Breast epithelium (tissue), 4 donors: ENCODE measurements at places on chromosomes 12 and 14. TPM values are rescaled to one million over a fixed set of nuclear protein-coding genes. Genes with fewer than 3 reads are reported as not detected.

INHBC gene
- not detected for total RNA-seq

- H3K36me3 ChIP-seq = no peaks in the 10 kb centered on the region
- no peaks in the 10 kb centered on the region for H3K27me3 ChIP-seq
- H3K27ac ChIP-seq = no peak overlapping the region
- no peaks in the 10 kb centered on the region for H3K4me1 ChIP-seq
- no peak for DNase-seq
- H3K4me3 ChIP-seq = no peak overlapping the region
Measured at GRCh38 chr12:126742241-126742641, 1524.7 kb upstream of the TMEM132C start.

DNA sequence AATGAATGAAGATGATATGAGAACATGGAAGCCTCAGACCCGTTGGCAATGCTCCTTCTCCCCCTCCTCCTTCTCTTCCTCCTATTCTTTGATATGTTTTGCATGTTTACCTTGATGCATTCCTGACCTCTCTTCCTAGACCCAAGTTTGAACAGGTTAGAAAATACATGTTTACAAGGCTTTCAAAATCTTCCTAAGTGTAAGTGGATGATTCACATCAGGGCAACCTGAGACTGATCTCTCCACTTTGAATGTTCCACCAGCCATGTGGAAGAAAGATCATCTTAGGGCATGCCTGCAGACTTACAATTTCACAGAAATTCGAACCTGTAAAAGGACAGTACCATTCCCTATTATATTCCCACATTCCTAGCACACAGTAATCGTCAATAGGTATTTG lies 18.0 kb upstream of the LDHB start:
- no peaks in the 10 kb centered on the region for H3K36me3 ChIP-seq
- H3K27me3 ChIP-seq = no peaks in the 10 kb centered on the region
- no peak for DNase-seq
- H3K27ac ChIP-seq = no peak overlapping the region
- H3K4me1 ChIP-seq = no peaks in the 10 kb centered on the region

DNA sequence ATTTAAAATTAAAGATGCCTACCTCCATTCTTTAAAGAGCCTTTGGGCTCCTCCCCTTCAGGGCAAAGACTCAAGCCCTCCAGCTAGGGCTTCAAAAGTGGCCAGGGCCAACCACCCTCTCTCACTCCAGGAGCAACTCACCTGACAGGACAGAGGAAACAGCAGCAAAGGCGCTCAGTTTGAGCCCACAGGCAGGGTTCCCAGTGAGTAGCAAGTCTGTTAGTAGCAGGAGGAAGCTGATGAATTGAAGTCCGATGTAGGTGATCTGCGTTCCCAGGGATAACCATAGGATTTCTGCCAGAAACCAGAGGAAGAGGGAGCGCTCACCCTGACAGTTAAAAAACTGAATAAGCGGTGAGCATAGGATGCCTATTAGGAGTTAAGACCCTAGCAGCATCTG lies 15.7 kb downstream of the GSG1 start:
- no peaks in the 10 kb centered on the region for H3K36me3 ChIP-seq
- no peak for DNase-seq
- no peak overlapping the region for H3K27ac ChIP-seq
- no peak overlapping the region for H3K4me3 ChIP-seq

DNA sequence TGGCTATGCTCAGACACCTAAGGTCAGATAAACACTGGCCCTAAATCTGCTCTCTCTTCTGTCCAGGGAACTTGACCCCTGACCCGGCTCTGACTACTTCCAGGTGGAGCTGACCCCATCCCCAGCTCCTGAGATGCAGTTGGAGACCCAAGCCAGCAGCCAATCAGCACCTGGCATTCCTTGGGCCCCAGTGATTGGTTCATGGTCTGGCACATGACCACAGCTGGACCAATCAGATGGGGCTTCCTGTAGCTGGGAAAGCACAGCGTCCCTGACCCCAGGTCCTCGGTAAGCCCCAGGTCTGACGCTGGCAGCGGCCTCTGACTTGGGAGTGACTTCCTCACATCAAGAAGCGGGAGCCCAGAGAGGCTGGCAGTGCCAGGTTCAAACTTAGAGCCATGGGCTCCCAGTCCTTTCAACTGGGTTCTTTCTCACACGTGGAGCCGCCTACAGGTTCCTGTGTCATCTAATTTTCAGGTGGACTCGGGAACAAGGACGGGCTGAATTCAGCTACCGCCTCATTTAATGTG lies 915.4 kb upstream of the TMEM132C start:
- H3K36me3 ChIP-seq = no peaks in the 10 kb centered on the region
- no peaks in the 10 kb centered on the region for H3K4me1 ChIP-seq
- no peak overlapping the region for H3K27ac ChIP-seq
- DNase-seq = no peak
- H3K27me3 ChIP-seq = no peaks in the 10 kb centered on the region

CGRRF1 gene
- total RNA-seq = 23.6 TPM

ACSM4 gene
- total RNA-seq = not detected

GRCh38 chr14:100034961-100035500 lies 30.2 kb upstream of the EVL start:
- H3K27me3 ChIP-seq = no peaks in the 10 kb centered on the region
- no peaks in the 10 kb centered on the region for H3K36me3 ChIP-seq
- peaks cover 4% of the 10 kb centered on the region for H3K4me1 ChIP-seq

DNA sequence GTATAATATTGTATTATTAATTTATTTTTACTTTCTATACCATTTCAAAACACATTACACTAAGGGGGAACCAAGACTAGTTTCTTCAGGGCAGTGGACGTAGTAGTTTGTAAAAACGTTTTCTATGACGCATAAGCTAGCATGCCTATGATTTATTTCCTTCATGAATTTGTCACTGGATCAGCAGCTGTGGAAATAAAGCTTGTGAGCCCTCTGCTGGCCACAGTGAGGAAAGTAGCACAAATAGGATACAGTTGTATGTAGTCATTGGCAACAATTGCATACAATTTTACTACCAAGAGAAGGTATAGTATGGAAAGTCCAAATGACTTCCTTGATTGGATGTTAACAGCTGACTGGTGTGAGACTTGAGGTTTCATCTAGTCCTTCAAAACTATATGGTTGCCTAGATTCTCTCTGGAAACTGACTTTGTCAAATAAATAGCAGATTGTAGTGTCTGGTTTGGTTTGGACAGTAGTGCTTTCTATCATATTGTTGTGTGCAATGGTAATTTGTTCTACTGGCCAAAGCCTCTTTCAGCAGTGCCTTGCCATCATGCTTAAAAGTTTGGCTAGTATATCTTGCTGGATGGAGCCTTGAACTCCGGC lies 24.3 kb upstream of the PLEKHD1 start:
- H3K27ac ChIP-seq = no peak overlapping the region
- no peaks in the 10 kb centered on the region for H3K4me1 ChIP-seq
- peaks cover 9% of the 10 kb centered on the region for H3K36me3 ChIP-seq
- no peaks in the 10 kb centered on the region for H3K27me3 ChIP-seq

- no peak for DNase-seq
- H3K4me3 ChIP-seq = no peak overlapping the region
- no peaks in the 10 kb centered on the region for H3K36me3 ChIP-seq
- peaks cover 35% of the 10 kb centered on the region for H3K27me3 ChIP-seq
Measured at GRCh38 chr12:48002773-48003218, 1.5 kb downstream of the COL2A1 start.
